ENCODE measurements at places on chromosomes 5 and 9.

DNA sequence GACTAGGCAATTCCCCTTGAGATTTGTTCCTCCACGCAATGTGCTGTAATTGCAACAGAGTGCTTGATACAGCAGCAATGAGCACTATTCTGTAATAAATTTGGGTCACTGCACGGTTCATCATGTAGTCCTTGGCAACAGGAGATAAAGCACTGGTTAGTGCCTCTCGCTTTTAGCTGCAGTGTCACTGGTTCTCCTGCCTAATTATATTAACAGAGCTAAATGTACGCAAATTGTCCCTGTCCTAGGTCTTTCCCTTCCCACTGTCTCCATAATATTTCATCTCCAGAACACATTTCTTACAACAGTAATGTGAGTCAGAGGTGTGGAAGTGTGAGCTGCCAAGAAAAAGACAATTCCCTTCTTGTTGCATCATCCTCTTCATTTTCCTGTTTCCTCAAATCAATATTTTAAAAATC is 553.1 kb downstream of the ZNF608 start:
- DNase-seq = no peak

DNA sequence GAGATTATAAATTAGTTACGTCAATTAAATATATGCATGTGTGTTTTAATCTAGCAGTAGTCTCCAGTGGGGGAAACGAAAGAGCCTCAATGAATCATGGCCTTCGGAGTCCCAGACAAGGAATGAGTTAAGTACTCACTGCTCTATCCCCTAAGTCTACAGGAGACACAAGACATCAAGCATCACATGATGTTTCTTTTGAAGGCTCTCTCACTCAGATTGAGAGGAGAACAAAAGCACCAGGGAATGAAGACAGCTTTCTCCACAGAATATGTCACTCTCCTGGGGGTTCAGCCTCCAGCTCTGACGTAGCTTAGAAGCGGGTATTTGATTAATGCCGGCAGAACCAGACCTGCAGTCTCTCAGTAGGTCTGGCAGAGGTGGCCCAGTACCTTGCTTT is 381.4 kb downstream of the ACTL7B start:
- no peak for DNase-seq

DNA sequence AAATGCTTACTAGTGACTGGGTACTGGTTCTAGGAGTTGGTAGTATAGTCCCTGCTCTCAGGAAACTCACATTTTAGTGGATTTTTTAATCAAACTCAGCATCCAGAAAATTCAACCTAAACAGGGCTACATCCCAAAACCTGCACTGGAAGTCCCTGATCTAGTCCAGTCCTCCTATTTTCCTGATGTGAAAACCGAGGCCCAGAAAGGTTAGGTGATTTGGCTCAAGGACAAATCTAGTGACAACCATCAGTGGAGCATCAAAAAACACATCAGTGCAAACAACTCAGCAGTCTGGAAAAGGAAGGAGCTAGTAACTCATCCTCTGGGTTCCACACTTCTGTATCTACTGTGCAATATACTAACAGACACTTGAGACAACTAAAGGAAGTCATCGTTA is 38.2 kb downstream of the SERINC5 start:
- no peak for DNase-seq

GRCh38 chr9:119775410-119775809 is 406.2 kb upstream of the BRINP1 start:
- DNase-seq = peak; percentile 11

- DNase-seq = no peak
These were observed 605.6 kb downstream of the PDE4D start for GRCh38 chr5:59287884-59288283.

DNA sequence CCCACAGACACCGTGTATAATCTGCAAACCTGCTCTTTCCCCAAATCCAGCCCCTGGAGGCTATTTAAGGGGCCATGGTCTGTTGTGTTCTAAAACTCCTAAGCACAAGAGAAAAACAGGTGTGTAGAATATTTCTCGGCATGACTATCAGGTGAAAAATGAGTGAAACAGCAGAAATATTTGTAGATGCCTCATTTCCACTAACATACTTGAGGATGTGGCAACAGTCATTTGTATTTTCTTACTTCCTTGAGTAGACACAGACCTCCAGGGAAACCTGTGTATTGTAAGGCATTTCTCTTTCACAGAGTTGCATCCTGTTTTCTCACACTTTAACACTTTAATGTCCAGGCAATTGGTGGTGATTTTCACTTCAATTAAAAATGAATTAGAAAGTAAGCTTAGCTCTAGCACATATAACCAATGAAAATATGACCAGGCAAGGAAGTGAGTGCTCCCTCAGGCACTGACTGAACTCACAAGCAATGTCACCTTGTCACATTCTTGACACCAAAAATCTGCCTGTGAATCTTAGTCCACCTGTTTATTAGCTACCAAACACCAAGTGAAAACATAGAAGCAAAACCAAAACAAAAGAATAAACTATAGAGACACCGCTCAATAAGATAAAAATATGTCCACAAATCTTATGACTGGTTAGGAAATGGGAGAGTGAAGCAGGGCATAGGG is 64.4 kb downstream of the DIRAS2 start:
- no peak for DNase-seq

DNA sequence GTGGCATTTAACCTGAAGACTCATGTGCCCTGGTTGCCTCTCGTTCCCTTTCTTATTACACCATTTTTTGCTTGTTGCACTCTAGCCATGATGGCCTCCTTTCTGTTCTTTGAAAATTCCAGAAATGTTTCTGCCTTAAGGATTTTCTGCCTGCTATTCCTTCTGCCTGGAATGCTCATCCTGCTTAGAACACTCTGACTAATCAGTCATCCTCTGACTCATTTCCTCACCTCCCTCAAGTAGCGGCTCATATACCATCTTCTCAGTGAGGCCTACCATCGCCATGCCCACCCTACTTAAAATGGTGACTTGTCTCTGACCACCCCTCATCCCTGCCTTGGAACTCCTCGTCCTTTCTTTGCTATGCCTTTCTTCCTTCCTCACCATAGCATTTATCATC is 68.8 kb downstream of the KIF4B start:
- DNase-seq = no peak

GRCh38 chr5:39648848-39649227 is 224.1 kb upstream of the DAB2 start:
- no peak for DNase-seq

DNA sequence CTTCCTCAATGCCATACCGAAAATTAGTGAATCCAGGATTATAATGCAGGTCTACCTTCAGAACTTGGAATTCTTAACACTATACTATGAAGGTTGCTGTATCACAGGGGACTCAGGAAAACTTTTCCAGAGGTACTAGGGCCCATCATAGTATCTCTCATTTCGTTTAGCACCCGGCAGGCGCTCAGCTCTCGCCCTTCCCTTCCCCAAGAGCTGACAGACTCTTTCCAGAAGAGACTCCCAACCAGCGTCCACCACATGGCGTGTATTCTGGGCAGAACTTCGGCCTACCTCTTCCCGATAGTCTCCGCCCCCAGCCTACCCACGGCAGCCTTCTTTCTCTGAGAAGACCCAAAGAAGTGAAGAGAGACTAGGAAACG is 271 bp downstream of the NOL8 start:
- no peak for DNase-seq

DNA sequence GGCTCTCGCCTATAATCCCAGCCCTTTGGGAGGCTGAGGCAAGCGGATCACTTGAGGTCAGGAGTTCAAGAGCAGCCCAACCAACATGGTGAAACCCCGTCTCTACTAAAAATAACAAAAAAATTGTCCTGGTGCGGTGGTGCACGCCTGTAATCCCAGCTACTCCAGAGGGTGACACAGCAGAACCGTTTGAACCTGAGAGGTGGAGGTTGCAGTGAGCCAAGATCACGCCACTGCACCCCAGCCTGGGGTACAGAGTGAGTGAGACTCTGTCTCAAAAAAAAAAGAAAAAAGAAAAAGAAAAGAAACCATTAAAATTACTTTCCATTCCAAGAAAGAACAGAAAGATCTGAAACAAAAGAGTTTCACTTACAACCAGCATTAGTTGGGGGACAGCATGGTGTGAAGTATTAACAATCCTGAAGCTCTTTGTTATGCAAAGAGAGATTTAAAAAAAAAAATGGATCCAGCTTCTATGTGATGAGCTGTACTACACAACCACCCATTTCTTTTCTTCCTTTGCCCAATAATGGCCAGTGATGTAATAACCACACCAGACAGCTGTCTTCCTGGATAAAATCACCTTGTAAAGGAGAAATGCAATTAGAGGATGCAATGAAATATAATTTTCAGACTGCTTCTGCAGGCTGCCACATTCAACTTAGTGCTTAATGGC is 76.9 kb downstream of the MED27 start:
- no peak for DNase-seq

DNA sequence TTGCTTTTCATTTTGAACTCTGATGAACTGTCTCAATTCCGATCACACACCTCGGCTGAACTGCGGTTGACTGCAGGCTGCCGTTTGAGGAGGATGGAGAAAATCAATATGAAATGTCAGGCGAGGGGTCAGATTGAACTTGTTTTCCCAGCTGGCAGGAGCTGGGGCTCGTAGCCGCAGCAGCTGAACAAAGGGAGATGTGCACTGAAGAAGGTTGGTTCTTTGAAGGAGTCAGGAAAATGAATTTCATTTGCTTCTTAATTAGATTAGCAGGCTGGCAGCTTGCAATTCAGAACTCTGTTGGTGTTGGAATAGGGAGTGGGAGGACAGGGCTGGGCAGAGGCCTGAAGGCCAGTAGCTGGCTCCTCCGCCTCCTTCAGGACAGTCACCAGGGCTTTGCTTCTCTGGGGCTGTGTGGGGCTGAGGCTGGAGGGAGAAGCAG is 117.4 kb upstream of the GPR151 start:
- DNase-seq = no peak

- DNase-seq = no peak
These were observed 1233.8 kb upstream of the WWC1 start for GRCh38 chr5:167057665-167058064.

DNA sequence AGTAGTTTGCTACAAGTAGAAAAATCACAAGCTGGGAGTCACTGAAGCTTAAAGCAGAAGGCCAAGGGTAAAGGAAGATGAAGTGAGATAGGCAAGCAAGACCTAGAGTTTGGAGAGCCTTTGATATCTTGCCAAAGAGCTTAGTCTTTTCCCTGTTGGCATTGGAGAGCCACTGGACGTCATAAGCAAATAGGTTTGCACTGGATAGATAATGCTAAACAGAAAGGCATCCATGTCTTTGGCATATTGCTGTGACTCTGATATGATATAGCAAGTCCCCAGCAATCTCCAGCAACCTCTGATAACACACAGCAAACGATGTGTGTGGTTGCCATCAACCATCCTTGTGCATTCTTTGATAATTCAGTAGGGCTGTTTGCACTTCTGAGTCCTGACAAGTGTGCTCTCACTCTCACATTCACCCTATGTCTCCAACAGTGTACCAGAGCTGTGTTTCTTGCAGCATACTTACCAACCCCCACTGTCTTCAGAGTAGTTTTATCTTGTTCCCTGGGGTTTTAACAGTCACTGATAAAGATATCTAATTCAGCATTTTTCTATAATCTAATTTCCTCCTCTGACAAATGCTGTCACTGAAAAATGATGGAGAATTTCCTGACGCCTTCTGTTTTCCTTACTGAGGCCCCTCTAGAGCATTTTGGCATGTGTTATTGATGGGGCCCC is 16.9 kb upstream of the FREM1 start:
- DNase-seq = peak; percentile 5

DNA sequence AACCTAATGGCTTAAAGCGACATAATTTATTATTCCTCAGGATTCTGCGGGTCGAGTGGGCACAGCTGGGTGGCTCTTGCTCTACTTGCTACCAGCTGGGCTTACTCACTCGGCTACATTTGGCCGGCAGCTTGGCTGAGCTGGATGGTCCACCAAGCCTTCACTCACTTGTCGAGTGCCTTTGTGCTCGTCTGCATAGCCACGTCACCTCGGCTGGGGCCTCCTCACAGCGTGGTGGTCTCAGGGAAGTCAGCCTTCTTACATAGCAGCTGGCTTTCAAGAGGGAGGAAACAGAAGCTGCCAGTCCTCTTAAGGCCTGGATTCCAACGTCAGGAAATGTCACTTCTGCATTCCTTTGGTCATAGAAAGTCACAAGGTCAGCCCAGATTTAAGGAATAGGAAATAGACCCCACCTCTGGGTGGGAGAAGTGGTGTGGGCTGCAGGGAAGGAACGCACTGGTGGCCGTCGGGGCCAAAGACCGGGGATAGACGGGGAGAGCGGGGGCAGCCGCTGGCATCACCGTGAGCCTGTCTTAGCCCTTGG is 75.1 kb upstream of the RUFY1 start:
- DNase-seq = peak; percentile 33

DNA sequence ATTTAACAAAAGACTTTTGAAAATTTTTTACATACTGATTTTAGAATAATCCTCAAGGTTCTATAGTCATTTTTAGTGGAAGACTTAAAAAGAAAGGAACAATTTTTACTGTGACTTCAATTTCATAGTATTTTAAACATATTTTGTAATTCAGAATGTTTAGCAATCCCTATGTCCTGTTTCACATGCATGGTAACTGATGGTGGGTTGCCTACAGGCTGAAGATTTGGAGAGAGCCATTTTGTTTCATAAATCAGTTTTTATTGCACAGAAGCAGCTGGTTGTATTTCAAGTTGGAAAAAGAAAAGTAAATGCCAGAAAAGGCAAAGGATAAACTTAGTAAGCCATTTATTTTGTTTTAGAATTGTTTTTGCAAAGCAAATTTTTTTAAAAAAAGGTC is 24.0 kb downstream of the STARD4 start:
- no peak for DNase-seq

- DNase-seq = no peak
These were observed 5.9 kb downstream of the CYFIP2 start for GRCh38 chr5:157271740-157272271.

GRCh38 chr5:19370655-19371386 is 617.2 kb downstream of the CDH18 start:
- no peak for DNase-seq

DNA sequence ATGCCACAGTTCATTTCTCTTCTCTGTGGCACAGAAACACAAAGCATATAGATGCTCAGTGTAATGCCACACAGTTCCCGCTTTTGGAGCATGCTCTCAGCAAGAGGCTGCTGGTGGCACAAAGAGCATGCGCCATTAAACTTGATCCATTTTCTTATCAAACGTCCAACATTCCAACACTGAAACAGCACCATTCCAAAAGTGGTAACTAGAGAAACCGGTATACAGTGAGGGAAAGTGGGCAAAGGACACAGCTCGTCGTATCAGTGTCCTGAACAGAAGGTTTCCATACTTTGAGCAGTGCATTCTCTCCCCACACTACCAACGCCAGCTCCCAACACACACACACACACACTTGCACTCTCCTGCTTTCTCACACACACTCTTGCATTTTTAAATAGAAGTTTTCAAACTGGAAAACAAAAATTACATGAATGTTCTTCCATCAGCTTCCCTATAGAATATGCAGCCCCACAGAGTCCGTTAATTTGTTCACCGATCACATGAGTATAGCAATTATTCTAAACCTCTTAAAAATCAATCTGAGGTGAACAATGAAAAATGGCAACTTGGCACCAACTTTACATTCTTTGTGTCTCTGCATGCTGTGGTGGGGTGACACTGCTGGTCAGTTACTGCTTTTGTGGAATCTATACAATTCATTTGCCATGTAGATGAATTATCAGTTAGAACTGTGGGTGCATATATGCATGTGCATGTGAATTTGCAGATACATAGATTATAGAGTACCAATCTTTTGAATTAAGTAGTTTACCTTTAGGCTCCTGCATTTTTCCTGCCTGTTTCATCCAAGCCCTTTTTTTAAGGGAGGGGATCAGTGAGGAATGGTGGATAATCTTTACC is 5.7 kb downstream of the NFIB start:
- no peak for DNase-seq

GRCh38 chr9:112654282-112654681 is 63.6 kb downstream of the INIP start:
- no peak for DNase-seq

GRCh38 chr9:126097679-126098078 is 228.9 kb upstream of the MVB12B start:
- DNase-seq = no peak

- DNase-seq = no peak
These were observed 6.8 kb downstream of the FAM219A start for GRCh38 chr9:34451545-34451944.

Data from suppressor macrophage treated with lipopolysaccharide for 1 hour (primary cell).